Stimulated activated CD8-positive, alpha-beta memory T cell treated with anti-CD3 and anti-CD28 coated beads, Interleukin-15, amount 100 ng/mL, for 48 hours (primary cell): ENCODE measurements at places on chromosomes 6 and 20.

GRCh38 chr6:157235600-157236039 is 87.7 kb downstream of the TMEM242 start:
- no peak for DNase-seq

GRCh38 chr6:159389695-159390094 is 220.5 kb downstream of the FNDC1 start:
- DNase-seq = no peak

- no peak for DNase-seq
Observed at GRCh38 chr6:37877373-37878149, 58.0 kb downstream of the ZFAND3 start.

GRCh38 chr6:101268541-101268940 is 125.0 kb upstream of the GRIK2 start:
- DNase-seq = no peak

- DNase-seq = no peak
Observed at GRCh38 chr6:62971976-62972658, 239.2 kb upstream of the FKBP1C start.

DNA sequence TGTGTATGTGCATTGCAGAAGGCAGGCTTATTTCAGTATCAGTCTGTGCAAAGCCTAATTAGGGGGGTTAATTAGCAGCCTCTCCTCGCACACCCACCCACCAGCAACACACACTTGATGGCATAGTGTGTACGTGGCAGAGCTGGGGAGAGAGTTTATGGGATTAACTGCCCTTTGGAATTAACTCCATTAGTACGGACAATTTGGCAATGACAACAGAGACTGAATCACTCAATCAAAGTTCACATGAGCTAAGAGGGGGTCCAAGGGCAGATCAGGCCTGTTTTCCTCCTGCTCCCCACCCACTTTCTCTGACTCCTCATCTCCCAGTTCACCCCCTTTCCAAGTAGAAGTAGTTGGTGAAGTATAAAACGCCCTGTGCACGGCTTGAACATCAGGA is 69.5 kb downstream of the LRFN2 start:
- no peak for DNase-seq

- no peak for DNase-seq
Observed at GRCh38 chr6:42572523-42572922, 8.7 kb downstream of the UBR2 start.

- DNase-seq = no peak
Observed at GRCh38 chr6:151073146-151073545, 166.6 kb upstream of the AKAP12 start.

GRCh38 chr6:12536416-12536815 is 180.2 kb upstream of the PHACTR1 start:
- no peak for DNase-seq

GRCh38 chr6:148814082-148814790 is 67.4 kb downstream of the UST start:
- no peak for DNase-seq

DNA sequence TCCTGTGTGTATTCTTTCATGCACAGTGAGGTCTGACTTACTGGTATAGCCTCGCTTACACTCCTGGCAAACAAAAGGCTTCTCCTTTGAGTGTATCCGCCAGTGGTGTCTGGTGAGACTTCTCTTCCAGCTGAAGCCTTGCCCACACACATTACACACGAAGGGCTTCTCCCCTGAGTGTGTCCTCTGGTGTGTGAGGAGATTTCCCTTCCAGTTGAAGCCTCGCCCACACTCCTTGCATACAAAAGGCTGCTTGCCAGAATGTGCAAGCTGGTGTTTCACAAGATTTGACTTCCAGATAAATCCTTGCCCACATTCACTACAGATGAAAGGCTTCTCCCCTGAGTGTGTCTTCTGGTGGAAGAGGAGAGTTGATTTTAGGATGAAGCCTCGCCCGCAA is 21.5 kb downstream of the ZNF337 start:
- DNase-seq = no peak

DNA sequence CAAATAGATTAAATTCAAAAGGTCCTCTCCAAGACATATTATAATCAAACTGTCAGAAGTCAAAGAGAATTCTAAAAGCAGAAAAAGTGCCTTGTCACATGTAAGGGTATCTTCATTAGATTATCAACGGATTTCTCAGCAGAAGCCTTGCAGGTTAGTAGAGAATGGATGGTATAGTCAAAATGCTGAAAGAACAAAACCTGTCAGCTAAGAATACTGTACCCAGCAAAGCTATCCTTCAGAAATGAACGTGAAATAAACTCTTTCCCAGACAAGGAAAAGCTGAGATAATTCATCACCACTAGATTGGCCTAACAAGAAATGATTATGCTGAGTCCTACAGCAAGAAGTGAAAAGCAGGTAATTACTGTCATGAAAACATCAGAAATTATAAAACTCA is 92.9 kb downstream of the STXBP5 start:
- DNase-seq = no peak

- no peak for DNase-seq
Observed at GRCh38 chr6:6218759-6219085, 101.7 kb downstream of the F13A1 start.

GRCh38 chr6:167341038-167341583 is 16.2 kb downstream of the TTLL2 start:
- DNase-seq = no peak

DNA sequence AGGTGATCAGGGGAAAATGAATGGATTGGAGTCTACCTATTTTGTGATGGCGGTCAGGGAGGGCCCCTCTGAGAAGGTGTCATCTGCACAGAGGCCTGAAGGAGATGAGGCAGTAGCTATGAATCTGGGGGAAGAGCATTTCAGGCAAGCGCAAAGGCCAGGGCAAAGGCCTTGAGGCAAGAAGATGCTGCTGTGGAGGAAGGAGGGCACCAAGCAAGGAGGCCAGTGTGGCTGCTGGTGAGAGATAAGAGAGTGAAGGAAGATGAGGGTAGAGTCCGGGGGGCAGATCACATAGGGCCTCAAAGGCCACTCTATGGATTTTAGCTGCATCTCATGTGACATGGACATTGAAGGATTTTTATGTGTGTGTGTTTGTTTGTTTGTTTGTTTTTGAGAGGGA is 20.6 kb upstream of the CSNK2A1 start:
- DNase-seq = no peak

DNA sequence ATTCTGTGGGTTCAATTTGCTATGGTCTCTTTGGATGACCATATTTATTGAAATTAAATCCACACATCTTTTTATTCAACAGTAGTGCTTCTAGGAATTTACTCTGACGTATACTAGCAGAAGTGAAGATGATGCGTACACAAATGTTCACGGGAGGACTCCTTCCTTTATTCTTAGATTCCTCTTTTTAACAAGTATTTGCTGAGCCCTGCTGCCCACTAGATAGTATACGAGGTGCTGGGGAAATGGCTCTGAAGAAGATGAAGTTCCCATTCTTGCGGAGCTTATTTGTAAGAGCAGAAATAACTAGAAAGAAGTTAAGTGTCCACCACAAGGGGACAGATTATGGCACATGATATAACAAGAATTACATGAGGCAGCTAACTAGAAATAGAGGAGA is 145.2 kb downstream of the DOK5 start:
- no peak for DNase-seq

DNA sequence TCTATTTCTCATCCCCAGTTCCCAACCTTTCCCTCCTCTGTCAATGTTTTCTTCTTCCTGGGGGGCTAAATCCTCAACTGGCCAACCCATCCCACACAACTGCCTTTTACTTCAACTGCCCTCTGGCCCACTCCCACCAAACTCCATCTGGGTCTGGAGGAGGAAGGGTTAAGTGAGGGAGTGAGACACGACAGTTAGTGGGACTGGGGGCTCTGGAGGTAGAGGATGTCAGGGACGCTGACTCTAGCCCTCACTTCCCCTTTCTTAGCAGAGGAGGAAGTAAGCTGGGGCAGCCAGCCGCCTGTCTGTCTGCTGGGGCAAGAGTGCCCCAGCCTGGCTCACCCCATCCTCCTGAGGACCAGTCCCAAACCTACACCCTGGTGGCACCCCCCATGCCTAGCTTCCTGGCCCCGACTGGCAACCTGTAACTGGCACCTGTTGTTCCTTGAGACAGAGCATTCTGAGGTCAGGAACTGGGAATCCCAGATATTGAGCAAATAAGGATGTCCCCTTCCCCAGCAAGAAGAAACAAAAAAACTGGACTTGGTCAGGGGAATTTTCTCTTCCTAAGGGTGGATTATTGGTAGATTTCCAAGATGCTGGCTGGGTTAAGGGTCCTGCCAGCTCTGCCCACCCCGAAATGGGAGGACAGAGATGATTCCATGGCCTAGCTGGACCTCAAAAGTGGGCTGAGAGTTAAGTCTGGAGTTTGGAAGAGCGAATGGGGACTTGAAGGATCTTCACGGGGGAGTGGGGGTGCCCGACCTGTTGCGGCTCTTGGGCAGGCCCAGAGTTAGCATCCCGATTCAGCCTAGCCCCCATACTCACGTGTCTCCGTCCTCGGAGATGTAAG is 971 bp downstream of the NFKBIE start:
- DNase-seq = no peak

GRCh38 chr6:56604186-56604585 is 38.5 kb downstream of the DST start:
- DNase-seq = no peak

GRCh38 chr6:50318536-50318935 is 268.8 kb upstream of the DEFB112 start:
- no peak for DNase-seq

DNA sequence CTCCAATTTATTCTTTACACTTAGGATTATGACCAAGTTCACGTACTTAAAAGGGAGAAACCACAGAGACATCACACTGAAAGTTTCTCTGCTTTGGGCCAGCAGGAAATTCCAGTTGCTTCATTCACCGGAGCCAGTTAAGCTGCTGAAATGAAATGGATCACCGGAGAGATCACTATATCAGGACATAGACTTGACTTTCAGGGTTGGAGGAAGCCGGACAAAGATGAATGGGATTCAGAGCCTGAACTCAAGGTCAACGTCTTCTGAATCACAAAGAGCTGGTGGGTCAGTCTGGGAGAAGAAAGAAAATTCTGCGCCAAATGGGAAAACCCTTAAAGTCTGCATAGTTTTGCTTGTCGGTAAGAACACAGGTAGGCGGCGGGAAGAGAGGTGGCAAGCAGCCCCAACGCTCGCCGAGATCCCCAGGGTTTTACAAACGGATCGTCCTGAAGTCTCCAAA is 81.9 kb upstream of the CCDC28A start:
- DNase-seq = no peak

- DNase-seq = no peak
Observed at GRCh38 chr20:63361519-63362435, 628 bp upstream of the CHRNA4 start.

DNA sequence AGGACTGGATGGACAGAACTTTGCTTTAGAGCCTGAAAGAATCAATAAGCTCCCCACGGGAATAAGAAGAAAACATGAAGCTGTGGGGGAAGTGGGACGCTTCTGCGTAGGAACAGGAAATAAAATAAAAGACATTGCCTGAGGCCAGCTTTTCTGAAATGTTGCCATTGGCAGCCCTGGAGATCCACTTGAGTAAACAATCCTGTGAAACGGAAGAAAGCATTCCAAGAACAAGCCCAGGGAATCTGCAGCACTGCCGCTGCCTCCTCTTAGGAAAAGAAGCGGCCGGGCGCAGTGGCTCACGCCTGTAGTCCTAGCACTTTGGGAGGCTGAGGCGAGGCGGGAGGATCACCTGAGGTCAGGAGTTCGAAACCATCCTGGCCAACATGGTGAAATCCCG is 182.3 kb upstream of the RALGAPA2 start:
- no peak for DNase-seq

DNA sequence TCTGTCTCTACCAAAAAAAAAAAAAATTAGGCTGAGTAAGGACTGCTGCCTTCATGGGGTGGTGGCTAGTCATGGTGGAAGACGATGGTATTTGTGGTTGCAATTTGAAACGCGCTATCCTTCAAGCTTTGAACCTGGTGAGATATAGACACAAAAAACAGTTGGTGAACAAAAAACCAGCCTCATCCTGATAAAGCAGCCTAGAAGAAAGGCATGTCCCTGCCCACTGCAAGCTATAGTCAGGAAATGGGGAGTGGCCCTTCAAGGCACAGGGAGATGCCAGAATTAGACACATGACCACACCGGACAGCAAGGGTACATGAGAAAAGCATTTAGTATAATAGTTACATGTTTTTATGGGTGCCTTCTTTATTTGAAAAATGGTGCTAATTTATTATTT is 193.6 kb downstream of the NFATC2 start:
- no peak for DNase-seq

DNA sequence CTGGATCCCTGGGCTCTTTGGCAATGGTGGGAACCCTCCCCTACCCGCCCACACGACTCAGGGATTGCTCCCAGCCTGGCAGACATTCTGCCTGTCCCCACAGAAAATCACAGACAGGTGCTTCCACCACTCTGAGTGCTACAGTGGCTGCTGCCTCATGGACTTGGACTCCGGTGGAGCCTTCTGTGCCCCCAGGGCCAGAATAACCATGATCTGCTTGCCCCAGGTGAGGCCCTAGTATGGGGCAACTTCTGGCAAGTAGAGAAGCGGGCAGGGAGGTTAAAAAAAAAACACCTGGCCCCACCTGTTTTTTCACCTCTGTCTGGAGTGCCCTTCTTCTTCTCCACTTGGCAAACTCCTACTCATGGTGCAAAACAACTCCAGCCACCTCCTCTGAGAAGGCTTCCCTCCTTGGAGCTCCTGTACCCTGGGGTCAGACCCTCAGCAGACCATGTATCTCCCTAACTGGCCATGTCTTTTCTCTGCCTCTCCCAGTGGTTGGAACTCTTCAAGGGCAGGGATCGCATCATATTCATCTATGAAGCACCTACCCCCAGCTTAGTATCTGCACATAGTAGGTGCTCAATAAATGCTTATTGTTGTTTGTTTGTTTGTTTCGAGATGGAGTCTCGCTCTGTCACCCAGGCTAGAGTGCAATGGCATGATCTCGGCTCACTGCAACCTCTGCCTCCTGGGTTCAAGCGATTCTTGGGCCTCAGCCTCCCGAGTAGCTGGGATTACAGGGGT is 1.1 kb downstream of the CLPSL2 start:
- DNase-seq = no peak

DNA sequence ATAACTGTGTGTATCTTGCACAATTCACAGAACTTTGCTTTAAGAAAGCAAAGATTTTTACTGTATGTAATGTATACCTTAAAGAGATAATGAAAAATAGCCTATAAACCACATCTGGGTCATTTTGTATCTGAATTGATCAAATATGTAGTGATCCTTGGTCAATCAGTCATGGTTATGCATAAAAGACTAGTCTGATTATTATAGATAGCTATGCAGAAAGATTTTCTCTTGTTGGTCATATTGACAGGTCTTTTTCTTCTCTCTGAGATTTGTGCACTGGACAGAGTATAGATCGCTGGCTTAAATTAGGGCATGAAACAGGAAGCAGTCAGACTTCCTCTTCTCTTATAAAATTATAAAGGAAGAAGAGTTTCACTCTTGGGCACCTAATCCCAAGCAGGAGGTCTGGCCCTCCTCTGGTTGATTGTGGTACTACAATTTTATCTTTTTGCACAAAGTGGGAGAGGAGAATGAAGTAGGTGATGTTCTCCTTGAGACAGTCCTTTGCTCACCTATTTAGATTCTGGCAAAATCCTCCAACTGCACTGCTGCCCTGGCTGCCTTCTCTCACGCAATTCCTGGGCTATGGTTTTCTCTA is 380.9 kb upstream of the RGS17 start:
- DNase-seq = no peak
